ENCODE measurements at places on chromosomes 13 and 19.

- DNase-seq = no peak
Measured at GRCh38 chr19:38145623-38146022, 78.4 kb downstream of the DPF1 start.

DNA sequence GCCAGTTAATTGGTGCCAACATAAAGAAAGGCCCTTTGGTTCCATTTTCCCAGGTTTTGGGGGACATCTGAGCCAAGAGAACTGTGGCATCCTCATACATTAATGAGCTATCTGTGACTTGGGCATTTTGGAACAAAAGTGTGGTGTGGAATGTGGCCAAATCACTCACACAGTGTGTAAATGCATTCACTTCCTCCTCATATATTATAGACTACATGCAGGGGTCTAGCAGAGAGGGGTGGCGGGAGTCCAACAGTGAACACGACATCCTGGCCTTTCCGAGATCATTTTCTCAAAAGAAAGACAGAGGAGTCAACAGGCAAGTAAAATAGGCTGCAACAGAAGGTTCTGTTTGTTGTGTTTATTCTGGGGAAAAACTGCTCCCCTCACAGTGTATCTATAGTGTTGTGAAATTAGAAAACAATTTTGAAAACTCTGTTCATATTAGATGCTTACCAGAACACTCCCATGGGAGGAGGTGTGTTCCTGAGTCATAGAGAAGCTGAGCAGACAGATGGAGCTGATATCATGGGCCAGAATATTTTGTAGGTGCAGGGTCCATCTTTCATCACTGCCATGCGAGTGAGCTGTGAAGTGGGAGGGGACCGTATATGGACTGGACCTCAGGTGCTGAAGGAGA, 36.9 kb downstream of the PABPC3 start:
- DNase-seq = no peak

DNA sequence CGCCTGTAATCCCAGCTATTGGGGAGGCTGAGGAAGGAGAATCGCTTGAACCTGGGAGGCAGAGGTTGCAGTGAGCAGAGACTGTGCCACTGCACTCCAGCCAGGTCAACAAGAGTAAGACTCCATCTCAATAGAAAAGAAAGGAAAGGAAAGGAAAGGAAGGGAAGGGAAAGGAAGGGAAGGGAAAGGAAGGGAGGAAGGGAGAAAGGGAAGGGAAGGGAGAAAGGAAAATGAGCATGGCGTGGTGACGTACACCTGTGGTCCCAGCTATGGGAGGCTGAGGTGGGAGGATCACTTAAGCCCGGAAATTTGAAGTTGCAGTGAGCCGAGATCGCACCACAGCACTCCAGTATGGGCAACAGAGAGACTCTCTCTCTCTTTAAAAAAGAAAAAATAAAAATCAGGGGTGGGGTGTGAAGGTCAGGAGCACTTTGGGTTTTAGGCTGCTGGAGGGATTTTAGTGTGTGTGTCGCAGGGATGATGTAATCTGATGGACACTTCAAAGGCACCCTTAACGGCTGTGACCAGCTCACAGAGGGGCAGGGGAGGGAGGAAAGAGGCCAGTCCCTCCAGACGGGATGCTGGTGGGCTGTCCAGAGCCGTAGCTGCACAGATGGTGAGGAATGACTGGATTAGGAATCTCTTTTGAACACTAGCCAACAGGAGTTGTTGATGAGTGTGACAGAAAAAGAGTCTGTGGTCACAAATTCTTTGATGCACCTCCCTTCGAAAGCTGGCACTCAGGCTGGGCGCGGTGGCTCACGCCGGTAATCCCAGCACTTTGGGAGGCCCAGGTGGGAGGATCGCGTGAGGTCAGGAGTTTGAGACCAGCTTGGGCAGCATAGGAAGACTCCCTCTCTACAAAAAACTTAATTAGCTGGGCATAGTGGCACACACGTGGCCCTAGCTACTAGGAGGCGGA, 27.6 kb downstream of the TMPRSS9 start:
- no peak for DNase-seq

DNA sequence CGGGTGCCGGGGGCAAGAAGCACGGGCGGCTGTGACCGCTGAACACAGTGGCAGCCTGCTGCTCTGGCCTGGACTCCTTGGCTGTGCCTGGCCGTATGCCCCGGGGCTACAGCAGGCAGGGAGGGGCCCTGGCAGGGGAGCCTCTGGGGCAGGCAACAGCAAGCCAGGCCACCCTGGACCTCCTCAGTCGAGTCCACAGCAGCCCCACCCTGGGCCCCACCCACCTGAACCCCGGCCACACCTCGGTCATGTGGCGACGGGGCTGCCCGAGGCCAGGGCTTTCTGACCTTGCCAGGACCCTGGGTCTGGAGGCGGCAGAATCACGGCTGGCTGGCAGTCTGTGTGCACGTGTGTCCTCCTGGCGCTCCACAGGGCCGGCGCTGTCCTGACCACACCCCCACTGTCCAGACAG, 8.7 kb downstream of the CILP2 start:
- no peak for DNase-seq

GRCh38 chr19:49936549-49936948, 7.2 kb upstream of the NUP62 start:
- no peak for DNase-seq

- DNase-seq = no peak
Measured at GRCh38 chr19:10290876-10291553, 1.3 kb downstream of the ICAM5 start.

GRCh38 chr19:54459282-54460229, 4.0 kb downstream of the LENG9 start:
- no peak for DNase-seq

GRCh38 chr19:19566306-19566705, 28.2 kb downstream of the CILP2 start:
- DNase-seq = no peak

DNA sequence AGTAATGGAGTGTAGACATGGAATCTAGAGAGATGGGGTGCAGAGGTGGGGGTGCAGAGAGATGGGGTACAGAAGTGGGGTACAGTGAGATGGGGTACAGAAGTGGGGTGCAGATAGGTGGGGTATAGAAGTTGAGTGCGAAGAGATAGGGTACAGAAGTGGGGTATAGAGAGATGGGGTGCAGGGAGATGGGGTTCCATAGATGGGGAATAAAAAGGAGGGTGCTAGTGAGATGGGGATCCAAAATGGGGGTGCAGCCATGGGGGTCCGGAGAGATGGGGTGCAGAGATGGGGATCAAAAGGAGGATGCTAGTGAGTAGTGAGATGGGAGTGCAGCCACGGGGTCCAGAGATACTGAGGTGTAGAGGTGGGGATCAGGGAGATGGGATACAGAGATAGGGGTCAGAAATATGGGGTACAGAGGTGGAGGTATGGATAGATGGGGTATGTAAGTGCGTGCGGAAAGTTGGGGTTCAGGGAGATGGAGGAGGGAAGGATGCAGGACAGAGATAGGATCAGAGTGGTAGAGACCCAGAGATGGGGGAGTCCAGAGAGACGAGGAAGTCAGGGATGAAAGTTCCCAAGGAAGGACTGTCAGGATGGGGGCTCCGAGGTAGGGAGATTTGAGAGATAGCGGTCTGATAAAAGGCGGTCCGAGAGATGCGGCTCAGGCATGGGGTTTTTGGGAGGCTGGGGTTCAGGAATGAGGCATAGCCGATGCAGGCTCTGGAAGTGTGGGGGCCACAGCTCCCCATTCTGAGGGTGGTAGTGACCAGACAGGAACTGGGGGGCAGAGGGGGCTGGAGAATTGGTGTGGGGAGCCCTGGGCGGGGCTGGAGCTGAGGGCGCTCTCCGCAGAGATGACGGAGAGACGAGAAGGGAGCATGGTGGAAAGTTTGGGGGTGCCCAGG, 3.4 kb downstream of the PALM3 start:
- DNase-seq = no peak
